Activated T-cell treated with anti-CD3 and anti-CD28 coated beads, Interleukin-2, amount 50 U/mL, for 72 hours (primary cell): ENCODE measurements at places on chromosomes 6 and 20. TPM values are rescaled to one million over a fixed set of nuclear protein-coding genes. Genes with fewer than 3 reads are reported as not detected.

GRCh38 chr6:107209406-107210305, 94.3 kb upstream of the BEND3 start:
- peaks cover 6% of the 10 kb centered on the region for H3K4me1 ChIP-seq
- H3K36me3 ChIP-seq = peaks cover 2% of the 10 kb centered on the region
- no peak for DNase-seq
- H3K27me3 ChIP-seq = no peaks in the 10 kb centered on the region
- H3K27ac ChIP-seq = no peak overlapping the region
- H3K4me3 ChIP-seq = no peak overlapping the region

DNA sequence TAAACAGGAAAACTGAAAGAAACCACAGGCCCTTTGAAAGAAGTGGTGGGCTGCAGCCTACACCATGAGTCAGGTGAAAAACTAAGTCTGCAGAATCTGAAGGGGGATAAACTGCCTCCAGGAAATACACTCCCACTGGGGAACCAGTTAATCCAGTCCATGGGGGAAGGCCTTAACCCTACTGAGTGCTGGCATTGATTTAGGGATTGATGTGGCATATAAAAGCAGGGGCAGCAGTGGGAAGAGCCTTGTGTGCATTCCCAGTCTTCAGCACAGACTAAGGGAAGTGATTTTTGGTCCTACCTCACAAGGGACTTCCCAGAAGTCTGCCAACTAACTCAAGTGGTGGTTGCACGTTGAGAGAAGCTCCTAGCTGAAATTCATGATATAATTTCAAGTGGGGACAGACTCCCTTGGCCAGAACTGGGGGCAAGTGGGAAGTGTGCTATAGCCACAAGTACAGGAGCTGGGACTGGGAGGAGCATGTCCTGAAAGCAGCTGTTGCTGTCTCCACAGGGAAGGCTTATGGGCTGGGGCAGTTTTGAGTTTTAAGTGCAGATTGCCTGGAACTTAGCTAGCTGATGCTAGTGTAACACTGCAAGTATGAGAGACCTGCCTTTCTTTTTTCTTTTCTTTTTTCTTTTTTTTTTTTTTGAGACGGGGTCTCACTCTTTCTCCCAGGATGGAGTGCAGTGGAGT, 31.2 kb downstream of the CITED2 start:
- peaks cover 5% of the 10 kb centered on the region for H3K36me3 ChIP-seq
- H3K4me1 ChIP-seq = peaks cover 28% of the 10 kb centered on the region
- no peaks in the 10 kb centered on the region for H3K27me3 ChIP-seq
- peak overlapping the region; percentile 52 for H3K27ac ChIP-seq

DNA sequence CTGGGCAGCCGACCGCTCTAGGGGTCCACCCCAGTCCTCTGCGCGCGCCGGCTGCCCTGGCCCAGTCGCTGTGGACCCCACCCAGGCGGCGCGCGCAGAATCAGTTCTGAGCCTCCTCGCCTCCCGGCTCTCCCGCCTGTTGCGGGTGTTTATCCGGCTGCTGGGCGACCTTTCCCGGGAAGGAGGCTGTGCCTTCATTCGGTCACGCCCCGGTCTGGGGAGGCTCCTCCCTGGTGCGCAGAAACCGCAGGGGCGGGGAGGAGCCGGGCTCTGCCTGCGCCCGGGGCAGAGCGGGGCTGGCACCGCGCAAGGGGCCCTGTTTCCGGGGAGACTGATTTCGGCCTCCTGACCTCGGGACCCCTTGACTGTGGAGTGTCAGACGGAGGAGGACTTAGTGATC, 80.8 kb upstream of the EYS start:
- H3K36me3 ChIP-seq = peaks cover 3% of the 10 kb centered on the region
- H3K4me3 ChIP-seq = no peak overlapping the region
- H3K27me3 ChIP-seq = no peaks in the 10 kb centered on the region
- no peaks in the 10 kb centered on the region for H3K4me1 ChIP-seq
- H3K27ac ChIP-seq = no peak overlapping the region
- no peak for DNase-seq

Gene COQ3
- total RNA-seq = 7.0 TPM

GRCh38 chr6:168441434-168442391, 729 bp downstream of the SMOC2 start:
- H3K4me3 ChIP-seq = no peak overlapping the region
- no peak for DNase-seq
- H3K27ac ChIP-seq = no peak overlapping the region
- H3K27me3 ChIP-seq = peaks cover 59% of the 10 kb centered on the region
- H3K36me3 ChIP-seq = peaks cover 2% of the 10 kb centered on the region
- H3K4me1 ChIP-seq = no peaks in the 10 kb centered on the region

DNA sequence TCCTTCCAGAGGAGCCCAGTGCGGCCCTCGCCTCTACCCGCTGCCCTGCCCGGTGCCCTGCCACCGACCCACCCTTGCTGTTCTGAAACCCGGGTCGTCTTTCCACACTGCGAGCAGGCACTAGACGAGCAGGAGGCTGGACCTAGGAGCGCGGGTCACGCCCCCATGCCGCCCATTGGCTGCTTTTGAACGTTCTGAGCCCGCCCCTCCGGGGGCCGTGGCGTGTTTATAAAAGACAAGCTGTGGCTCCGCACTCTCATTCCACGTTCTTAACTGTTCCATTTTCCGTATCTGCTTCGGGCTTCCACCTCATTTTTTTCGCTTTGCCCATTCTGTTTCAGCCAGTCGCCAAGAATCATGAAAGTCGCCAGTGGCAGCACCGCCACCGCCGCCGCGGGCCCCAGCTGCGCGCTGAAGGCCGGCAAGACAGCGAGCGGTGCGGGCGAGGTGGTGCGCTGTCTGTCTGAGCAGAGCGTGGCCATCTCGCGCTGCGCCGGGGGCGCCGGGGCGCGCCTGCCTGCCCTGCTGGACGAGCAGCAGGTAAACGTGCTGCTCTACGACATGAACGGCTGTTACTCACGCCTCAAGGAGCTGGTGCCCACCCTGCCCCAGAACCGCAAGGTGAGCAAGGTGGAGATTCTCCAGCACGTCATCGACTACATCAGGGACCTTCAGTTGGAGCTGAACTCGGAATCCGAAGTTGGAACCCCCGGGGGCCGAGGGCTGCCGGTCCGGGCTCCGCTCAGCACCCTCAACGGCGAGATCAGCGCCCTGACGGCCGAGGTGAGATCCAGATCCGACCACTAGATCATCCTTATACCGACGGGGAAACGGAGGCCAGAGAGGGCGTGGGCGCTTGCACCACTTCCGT, at the start of gene ID1:
ID1 (plus strand) TSS at position 259 of the 871 bp plus-strand sequence; CDS start at position 358, 99 bp downstream.
- H3K27me3 ChIP-seq = peaks cover 47% of the 10 kb centered on the region
- H3K4me3 ChIP-seq = peak within 1 kb of the TSS; percentile 91
- peaks cover 40% of the 10 kb centered on the region for H3K4me1 ChIP-seq

GRCh38 chr20:43969501-43970182, 55.0 kb downstream of the TOX2 start:
- no peak for DNase-seq
- no peak overlapping the region for H3K27ac ChIP-seq
- no peaks in the 10 kb centered on the region for H3K36me3 ChIP-seq
- no peak overlapping the region for H3K4me3 ChIP-seq
- H3K27me3 ChIP-seq = peaks cover under 1% of the 10 kb centered on the region
- peaks cover 34% of the 10 kb centered on the region for H3K4me1 ChIP-seq
